Dorsolateral prefrontal cortex (tissue), 122 donors: ENCODE measurements at places on chromosomes 13 and 19.
A peak's percentile ranks its signal among the peaks of the same experiment; 100 is the strongest.

- no peak for DNase-seq
Measured at GRCh38 chr19:44839276-44839675, 6.8 kb upstream of the NECTIN2 start.

DNA sequence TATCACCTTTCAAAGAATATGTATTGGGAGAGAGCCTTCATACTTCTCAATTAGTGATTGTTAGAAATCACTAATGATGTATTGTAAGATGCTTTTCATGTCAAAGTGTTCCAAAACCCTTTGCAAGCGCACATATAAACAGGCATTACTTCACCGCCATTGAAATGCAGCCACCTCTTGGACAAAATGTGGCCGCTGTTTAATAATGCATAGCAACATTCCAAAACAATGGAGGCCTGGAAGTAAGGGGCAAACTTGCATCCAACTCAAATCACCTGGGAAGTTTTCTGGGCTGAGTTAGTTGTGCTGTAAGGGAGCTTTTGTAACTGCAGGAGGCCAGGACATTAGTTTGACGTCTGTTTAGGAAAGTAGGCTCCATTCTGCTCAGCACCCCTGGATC is 438.1 kb downstream of the FGF9 start:
- DNase-seq, result no peak

DNA sequence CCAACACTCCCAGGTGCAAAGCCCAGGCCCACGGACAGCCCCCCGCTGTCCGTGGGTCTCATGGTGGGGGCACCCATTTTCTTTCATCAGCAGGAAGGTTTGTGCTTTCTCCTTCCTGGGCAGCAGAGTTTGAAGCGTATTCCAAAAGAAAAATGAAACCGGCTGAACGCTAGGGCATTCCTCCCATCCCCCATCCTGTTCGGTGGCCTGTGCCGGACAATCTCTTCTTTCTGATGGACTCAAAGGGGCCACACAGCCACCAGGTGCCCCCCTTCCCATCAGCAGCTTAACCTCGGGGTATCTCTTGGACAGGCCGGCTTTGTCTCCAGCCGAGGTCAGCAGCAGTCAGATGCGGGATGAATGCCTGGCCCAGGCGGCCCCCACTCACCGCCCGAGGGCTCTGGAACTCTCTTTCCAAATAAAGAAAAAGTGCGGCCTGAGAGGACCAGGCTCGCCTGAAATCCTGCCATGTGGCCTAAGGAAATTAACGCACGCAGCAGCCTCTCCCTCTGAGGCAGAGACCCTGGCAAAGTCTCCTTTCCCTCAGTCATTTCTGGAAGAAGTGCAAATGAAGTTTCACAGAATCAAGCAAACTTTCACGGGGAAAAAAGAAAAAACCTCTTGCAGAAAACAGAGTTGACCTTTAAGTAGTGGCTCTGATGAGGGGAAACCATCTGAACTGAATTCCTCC is 67.8 kb downstream of the RASA3 start:
- DNase-seq, result peak; percentile 92

GRCh38 chr13:32988608-32989289 is 27.5 kb upstream of the KL start:
- no peak for DNase-seq

DNA sequence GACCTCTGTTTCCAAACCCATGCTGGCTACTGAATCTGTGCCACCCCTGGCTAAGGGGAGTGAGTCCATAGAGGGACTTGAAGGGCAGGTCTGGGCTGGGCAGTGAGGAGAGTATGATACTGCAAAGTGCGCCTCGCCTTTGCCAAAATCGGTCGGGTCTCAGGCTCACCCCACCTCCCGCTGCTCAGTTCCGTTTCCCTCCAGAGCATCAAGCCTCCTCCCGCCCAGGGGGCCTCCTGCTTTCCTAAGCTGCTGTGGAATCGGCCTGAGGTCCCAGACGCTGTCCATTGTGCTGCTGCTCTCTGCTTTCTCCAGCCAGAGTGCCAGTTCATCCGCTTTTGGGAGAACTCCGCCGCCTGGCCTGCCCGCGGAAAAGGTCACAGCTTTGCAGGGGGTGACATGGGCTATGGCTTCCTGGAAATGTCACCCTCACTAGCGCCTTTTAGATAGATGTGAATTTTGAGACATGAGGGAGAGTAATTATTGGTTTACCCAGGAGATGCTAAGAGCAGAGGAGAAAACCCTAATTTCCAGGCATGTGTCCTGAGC is 1418.4 kb downstream of the UQCRFS1 start:
- DNase-seq, result peak; percentile 48
